Cardiac septum (tissue), 1 donor: ENCODE measurements at places on chromosomes 1 and 21. TPM values are rescaled to one million over a fixed set of nuclear protein-coding genes. Genes with fewer than 3 reads are reported as not detected.

- no peak for DNase-seq
Observed at GRCh38 chr1:2232916-2233438, 4.9 kb downstream of the SKI start.

DNA sequence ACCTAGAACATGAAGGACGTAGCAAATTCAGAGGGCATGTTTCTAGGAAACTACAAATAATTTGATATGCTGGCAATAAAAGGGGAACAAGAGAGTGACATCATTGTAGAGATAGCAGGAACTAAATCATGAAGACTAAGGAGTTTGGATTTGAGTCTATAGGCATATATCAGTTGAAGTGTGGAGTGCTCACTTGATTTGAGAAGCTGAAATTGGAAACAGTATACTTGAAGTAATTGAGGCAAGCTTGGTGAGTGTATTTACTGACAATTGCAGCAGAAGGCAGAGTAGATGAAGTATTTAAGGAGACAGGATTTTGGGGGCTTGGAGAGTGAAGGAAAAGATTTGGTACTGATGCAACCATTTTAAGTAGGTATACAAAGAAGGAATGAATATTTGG, 6.4 kb upstream of the TMCO2 start:
- DNase-seq, result no peak

GRCh38 chr1:18646786-18647410, 16.3 kb downstream of the PAX7 start:
- DNase-seq, result no peak

GRCh38 chr1:99745061-99745460, 21.4 kb downstream of the FRRS1 start:
- no peak for DNase-seq

GRCh38 chr1:55067914-55068313, 28.6 kb downstream of the PCSK9 start:
- no peak for DNase-seq

TMIGD3 gene
- 0.32 TPM for total RNA-seq

FAM78B gene
- 2.7 TPM for total RNA-seq

- no peak for DNase-seq
Observed at GRCh38 chr1:227043755-227044154, 103.7 kb downstream of the COQ8A start.

DNA sequence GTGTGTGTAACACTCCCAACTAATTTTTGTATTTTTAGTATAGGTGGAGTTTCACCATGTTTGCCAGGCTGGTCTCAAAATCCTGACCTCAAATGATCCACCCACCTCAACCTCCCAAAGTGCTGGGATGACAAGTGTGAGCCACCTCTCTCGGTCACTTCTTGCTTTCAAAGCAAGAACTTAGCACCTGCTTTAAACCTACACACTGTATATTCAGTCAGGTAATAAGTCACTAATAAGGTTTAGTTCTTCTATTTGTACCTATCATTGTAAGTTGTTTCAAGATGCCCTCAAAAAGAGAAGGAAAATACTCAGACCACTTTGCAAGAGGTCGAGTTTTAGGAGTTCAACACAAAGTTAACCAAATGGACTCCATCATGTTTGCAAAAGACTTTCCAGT, 431.3 kb downstream of the MRPL39 start:
- DNase-seq, result no peak

HFM1 gene
- total RNA-seq, result 2.7 TPM

WNT4 gene
- 0.38 TPM for total RNA-seq

GRCh38 chr1:36440044-36440443, 10.2 kb downstream of the OSCP1 start:
- no peak for DNase-seq

SMYD3 gene
- 5.6 TPM for total RNA-seq

UBE2U gene
- total RNA-seq, result not detected

GRCh38 chr1:3609769-3610526, 1.4 kb downstream of the MEGF6 start:
- no peak for DNase-seq

DNA sequence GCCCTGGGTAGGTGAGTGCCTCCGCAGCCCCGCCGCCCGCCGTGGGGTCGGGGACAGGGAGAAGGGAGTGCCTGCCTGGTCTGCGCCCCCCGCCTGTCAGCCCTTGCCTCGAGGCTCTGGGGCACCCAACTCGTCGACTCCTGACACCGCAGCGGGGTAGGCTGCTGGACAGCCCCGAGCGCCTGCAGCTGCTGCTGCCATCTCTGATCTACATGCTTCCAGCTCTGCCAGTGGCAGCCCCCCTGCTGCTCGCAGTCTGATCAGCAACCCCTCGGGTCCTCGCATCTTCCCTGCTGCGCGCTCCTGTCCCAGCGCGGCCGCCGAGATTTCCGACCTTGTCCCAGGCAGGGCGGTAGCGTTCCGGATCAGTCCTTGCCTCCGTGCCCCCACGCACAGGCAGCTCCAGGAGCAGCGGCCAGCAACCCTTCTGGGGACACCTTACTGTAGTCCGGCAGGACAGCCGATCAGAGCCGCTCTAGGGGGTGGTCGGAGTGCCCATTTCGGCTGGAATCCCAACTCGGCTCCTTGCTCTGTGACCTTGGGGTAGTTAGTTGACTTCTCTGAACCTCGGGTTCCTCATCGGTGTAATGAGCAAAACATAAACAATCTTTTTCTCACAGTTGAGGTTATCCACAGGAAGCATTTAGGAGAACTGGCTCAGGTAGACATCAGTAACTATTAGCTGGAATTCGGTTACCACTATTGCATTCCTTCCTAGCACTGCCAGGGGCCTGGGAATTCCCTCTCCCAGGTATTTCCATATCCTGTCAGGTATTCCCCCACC, 540 bp downstream of the BCAN start:
- no peak for DNase-seq

PLXNA2 gene
- total RNA-seq, result 23.8 TPM
